ENCODE measurements at places on chromosomes 13 and 19.

DNA sequence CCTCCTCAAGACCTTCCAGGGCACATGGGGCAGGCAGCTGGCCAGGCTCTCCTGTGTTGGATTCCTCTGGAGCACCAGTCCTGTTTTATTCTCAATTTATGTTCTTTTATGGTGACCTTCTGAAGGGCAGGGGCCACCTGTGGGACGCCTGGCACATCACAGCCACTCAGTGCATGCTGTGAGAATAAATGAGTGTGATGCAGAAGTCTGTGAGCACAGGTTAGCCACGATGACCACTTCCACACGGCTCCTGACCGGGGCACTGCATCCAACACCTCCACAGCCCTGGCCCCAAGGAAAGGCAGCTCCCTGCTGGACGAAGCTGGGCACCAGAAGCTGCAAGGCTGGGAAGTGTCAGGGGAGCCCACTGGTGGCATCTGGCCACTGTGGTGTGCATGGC lies 122.8 kb downstream of the CRYL1 start:
- DNase-seq: no peak

- DNase-seq: no peak
These were observed 14.7 kb downstream of the ZNF574 start for GRCh38 chr19:42090672-42091071.

GRCh38 chr19:3653865-3654513 lies 27.4 kb upstream of the CACTIN start:
- DNase-seq: no peak

- no peak for DNase-seq
These were observed 32.7 kb upstream of the OLFM2 start for GRCh38 chr19:9968820-9969687.

- DNase-seq: no peak
These were observed 74.8 kb downstream of the ABCC4 start for GRCh38 chr13:95226476-95226875.

GRCh38 chr13:111345682-111346081 lies 25.2 kb downstream of the TEX29 start:
- DNase-seq: no peak

GRCh38 chr13:64546371-64546770 lies 2683.8 kb downstream of the PCDH9 start:
- DNase-seq: no peak

- DNase-seq: no peak
These were observed 4.7 kb upstream of the TMPRSS9 start for GRCh38 chr19:2355168-2356035.

GRCh38 chr19:29404951-29405727 lies 120.7 kb upstream of the VSTM2B start:
- peak; percentile 70 for DNase-seq

DNA sequence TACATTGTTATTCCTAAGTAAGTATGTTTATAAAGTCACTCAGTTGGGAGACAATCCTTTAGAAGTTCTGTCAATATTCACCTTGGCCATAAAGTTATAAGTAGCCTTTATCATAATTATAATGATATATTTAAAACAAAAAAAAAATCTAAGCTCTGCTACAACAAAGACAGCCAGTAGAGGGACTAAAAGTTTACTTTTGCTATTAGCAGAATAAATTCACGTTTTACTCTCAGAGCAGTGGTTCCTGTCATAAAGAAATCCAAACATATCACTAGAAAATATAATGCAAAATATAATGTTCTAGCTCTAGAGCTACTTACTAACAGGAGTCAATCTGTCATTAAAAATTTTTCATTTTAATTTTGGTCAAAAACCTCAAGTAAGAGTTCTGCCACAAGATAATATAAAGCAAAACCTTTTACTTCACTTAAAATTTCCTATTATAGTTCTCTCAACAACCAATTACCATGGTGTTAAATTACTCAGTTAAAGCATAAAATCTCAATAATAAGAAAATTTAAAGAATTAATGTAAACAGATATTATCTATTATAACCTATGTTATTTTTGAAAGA lies 17.7 kb downstream of the INTS6 start:
- no peak for DNase-seq

DNA sequence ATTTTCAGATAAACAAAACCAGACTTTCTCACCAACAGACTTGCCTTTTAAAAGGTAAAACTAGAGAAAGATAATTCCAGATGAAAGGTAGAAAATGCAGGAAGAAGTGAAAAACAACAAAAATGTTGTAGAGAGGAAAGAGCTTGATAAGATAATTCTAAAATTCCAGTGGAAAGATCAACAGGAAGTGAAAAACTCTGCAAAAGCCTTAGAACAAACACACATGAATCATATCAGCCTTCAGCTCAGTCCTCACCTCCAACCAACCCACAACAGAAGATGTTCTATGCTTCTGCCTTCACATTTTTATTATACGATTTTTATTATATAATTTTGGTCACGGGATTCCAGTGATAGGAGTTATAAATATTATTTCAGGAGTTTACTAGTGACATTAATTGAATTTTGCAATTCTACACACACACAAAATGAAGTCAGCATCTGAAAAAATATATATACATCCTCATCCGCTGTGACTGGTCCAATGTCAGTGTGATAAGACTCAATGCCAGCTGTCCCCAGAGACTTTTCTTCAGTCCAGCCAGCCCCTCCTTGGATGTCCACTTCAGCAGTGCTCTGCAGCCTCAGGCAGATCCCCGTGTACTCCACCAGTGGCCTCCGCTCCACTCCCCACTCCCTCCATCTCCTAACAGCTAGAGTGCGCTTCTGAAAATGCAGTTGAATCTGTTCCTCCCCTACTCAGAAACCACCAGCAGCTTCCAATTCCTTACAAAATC lies 57.9 kb downstream of the GADD45B start:
- no peak for DNase-seq

- no peak for DNase-seq
These were observed 893.4 kb upstream of the MIR17HG start for GRCh38 chr13:90454002-90454636.

GRCh38 chr13:30026093-30026492 lies 175.7 kb upstream of the UBL3 start:
- DNase-seq: no peak

GRCh38 chr13:54709546-54709945 lies 1680.9 kb downstream of the OLFM4 start:
- DNase-seq: no peak

- no peak for DNase-seq
These were observed 97.7 kb downstream of the GNG7 start for GRCh38 chr19:2604747-2605329.

- no peak for DNase-seq
These were observed 1202.8 kb downstream of the DIAPH3 start for GRCh38 chr13:58960888-58961287.

- no peak for DNase-seq
These were observed 67.7 kb downstream of the EPSTI1 start for GRCh38 chr13:42924344-42924743.

DNA sequence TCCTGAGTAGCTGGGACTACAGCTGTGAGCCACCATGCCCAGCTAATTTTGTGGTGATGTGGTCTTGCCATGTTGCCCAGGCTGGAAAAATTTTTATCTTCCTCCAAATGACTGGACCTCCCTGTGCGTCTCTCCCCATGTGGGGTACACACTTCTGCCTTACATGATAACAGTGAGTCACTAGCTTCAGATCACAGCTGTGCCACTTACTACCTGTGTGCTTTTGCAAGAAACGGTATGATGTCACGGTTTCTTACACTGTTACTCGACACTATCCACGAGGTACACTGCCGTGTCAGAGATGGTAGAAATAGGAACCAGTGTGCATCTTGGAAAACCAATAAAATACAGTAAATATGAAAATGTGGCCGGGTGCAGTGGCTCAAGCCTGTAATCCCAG lies 17.5 kb upstream of the ZNF414 start:
- no peak for DNase-seq

All from NCI-H774 (cell line).